ENCODE measurements at places on chromosomes 5 and 9. TPM values are rescaled to one million over a fixed set of nuclear protein-coding genes. Genes with fewer than 3 reads are reported as not detected.

Gene PCDHGA12
- total RNA-seq, result 0.09 TPM

DNA sequence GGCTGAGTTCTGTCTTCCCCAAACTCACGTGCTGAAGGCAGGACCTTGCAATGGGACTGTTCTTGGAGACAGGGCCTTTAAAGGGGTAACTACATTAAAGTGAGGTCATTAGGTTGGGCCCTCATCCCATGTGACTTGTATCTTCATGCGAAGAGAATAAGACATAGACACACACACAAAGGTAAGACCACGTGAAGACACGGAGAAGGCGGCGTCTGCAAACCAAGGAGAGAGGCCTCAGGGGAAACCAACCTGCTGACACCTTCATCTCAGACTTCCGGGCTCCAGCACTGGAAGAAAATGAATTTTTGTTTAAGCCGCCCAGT lies 50.7 kb upstream of the KCNMB1 start:
- DNase-seq, result no peak

- DNase-seq, result no peak
Observed at GRCh38 chr5:57432876-57433275, 49.7 kb downstream of the ACTBL2 start.

GRCh38 chr5:139900546-139901250 lies 105.1 kb downstream of the PSD2 start:
- no peak for DNase-seq

Gene BTNL9
- not detected for total RNA-seq

DNA sequence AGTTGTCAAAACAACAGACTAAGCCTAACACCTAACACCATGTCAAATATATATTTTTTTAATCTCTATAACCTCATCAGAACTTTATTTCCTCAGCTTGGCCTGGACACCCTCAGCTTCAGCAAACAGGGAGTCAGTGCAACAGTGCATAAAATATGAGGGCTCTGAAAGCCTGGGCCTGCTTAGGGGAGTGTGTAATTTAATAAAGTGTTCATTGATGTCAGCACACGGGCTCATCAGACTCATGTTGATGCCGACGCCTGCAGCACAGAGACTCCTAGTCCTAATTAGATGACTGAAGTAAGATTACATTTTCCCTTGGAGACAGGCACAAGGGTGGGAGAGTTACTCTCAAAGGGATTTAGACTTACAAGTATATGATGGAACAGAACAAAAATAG lies 37.8 kb downstream of the CDH10 start:
- no peak for DNase-seq

DNA sequence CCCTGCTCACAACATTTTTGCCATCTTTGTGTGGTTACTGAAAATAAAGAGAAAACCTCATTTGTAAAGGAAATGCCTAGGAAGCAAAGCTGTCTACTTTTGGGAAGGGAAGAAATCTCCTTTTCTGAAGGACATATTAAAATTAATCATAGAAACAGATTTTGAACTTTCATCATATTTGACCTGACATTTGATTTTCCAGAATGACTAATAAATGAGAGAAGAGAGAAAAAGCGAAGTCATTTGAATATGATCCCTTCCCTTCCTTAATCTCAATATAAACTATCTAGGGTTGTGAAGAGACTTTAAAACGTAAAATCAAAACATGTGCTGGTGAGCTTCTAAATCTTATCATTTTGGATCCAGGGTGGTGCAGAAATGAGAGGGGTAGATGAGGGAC lies 66.3 kb downstream of the FEM1C start:
- no peak for DNase-seq

Gene GLIPR2
- total RNA-seq, result 18.4 TPM

DNA sequence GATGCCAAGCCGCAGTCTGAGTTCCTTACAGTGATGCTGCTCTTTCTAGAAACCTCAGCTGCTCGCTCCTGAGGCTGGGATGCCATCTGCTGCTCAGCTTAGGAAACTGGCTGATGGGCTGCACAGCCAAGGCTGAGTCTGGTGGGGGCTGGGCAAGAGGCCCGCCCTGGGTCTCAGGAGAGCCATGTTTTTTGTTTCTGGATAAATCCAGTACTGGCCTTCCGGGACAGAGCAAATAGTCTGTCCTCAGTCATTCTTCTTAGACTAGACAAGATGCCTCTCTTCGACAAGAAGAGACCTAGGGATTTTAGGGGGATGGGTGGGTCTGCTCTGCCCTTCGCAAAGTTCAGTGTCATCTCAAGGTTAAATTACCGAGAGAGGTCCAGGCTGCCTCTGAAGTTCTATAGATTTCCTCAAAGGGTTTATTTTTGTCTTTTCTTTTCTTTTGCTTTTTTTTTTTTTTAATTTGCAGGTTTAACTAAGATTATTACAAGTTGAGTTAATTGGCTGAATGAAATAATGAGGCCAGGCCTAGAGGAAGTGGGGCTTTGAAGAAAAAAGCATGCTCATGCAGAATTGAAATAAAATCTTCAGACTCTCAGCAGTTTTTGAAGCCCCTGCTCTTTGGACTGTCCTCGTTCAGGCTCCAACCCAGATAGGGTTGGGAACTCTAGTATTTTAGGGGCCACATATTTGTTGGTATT lies 30.6 kb upstream of the MATR3 start:
- peak; percentile 87 for DNase-seq

DNA sequence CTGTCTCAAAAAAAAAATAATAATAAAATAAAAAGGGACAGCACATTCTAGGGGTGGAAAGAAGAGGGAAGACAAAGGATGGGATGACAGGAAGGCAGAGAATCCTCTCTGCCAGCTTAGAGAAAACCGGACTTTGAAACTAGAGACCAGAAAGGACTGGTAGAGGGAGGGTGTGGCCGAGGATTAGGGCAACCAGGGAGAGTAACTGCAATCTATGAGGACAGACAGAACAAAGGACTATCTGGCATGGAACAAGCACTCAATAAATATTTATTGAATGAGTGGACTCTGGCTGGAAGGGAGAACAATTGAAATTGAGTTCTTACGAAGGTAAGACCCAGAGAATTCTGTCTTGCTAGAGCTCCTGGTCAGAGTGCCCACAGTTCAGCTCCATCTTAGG lies 2.4 kb downstream of the GBA2 start:
- no peak for DNase-seq

DNA sequence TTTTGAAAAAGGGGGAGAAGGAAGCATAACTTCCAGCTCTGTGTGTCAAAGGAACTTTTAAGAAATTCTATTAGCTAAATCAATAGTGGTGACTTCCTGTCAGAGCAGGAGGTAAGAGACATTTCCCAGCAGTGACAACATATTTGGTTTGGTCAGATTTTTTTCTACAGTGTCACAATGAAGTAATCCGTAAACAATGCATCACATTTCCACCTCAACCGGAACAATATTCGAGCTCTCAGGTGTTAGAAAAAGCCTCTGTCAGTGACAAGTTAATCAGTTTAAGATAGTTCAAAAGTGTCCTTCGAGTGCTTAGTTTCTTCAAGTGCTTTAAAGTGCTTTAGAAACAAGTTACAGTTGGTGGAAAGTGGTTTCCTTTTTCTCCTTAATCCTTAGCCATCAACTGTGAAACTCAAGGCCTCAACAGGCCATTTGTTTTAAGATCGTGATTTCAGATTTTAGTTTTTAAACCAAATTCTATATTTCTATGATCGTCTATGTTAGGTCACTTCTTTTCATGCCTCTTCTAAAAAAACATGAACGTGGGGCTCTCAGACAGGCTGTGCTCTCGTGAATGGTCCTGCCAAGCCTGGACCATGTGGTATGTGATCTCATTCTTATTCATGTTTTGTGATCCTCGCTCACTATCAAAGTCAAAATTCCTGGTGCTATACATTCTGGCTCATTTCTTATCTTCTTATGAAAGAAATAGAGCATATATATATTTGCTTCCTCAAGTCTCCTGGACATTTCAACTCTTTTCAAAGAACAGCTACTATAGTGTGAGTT lies 181.9 kb upstream of the HMHB1 start:
- DNase-seq, result no peak

DNA sequence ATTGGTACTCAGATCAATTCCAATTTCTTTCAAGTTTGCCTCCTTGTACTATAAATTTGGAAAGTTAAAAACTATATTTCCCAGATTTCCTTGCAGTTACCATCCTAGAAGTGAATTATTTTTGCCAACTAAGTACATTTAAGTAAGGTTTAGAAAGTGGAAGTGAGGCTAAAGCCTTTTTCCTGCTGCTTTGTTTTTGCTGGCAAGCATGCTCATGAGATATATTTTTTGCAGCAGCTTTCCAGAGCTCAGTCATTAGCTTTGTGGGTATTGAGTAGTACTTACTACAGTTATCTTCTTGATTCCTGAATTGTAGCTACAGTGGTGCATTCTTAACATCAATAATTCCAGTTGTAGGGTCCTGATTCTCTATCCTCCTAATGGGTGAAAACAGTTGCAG lies 3.5 kb upstream of the BTF3 start:
- no peak for DNase-seq

Gene NMUR2
- not detected for total RNA-seq

DNA sequence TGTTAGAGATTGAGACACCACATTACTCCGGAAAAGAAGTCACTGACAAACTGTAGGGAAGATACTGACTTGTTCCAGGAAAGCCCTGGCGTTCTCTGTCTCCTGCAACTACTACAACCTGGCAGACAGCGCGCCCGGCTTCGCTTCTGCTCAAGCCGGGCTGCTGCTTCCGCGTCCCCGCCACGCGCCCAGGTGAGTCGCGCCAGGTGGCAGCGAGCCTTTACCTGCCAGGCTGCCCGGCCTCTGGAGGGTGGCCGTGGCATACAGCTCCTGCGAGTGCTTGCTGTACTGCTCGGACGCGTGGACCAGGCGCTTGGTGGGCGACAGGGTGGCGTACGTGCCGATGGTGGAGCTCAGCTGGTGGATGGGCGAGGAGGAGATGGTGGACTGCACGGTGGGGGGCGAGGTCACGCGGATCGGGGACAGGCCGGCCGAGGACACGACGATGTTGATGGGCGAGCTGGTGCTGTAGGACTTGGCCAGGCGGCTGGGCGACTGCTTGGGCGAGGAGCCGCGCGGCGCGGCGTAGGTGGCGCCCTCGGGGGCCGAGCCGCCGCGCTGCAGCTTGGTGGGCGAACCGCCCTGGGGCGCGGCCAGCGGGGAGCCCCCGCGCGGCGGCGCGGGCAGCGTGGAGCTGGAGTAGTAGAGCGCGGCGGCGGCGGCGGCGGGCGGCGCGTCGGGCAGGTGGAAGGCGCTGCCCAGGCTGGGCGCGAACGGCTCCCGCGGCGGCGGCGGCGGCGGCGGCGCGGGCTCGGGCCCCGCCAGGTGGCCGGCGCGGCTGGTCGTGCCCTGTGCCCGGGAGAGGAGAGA lies 519.6 kb downstream of the CTNND2 start:
- peak; percentile 13 for DNase-seq

DNA sequence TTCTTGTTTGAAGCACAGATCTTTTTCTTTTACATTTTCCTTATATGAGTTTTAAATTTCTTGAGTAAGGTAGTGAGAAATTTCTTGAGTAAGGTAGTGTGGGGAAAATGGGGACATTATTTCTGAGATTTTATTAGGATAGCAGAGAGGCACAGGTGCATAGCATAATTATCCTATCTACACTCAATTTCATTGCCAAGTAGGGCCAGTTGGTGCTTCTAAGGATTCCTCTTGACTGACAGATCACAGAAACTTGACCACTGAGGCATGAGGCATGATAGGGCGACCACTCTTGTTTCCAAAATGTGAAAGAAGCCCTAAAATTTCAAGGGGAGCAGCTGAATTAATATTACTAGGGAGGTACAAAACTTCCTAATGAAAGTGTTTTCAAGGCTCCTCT lies 31.4 kb upstream of the TMC1 start:
- no peak for DNase-seq

- DNase-seq, result no peak
Observed at GRCh38 chr5:116479776-116480675, 94.6 kb downstream of the SEMA6A start.

DNA sequence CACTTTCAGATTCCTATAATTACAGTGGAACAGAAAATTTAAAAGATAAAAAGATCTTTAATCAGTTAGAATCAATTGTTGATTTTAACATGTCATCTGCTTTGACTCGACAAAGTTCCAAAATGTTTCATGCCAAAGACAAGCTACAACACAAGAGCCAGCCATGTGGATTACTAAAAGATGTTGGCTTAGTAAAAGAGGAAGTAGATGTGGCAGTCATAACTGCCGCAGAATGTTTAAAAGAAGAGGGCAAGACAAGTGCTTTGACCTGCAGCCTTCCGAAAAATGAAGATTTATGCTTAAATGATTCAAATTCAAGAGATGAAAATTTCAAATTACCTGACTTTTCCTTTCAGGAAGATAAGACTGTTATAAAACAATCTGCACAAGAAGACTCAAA lies 29.5 kb downstream of the ZFYVE16 start:
- no peak for DNase-seq

DNA sequence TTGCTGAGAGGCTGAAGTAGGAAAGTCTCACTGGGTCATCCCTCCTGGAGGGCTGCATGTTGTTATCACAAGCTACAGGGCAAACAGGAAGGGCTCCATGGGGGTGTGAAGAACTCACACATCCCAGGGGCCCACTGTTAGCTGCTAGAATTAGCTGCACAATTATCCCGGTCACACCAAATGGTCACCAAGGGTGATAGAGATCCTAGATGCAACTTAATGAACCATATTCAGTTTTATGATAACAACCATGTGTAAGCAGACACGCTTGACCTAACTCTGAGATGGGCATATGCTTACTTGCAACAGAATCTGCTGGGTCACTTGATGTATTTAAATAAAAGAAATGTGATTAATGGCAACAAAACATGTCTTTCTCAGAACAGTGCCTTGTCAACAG lies 143.5 kb upstream of the C6 start:
- no peak for DNase-seq

Gene GRIN3A
- not detected for total RNA-seq

DNA sequence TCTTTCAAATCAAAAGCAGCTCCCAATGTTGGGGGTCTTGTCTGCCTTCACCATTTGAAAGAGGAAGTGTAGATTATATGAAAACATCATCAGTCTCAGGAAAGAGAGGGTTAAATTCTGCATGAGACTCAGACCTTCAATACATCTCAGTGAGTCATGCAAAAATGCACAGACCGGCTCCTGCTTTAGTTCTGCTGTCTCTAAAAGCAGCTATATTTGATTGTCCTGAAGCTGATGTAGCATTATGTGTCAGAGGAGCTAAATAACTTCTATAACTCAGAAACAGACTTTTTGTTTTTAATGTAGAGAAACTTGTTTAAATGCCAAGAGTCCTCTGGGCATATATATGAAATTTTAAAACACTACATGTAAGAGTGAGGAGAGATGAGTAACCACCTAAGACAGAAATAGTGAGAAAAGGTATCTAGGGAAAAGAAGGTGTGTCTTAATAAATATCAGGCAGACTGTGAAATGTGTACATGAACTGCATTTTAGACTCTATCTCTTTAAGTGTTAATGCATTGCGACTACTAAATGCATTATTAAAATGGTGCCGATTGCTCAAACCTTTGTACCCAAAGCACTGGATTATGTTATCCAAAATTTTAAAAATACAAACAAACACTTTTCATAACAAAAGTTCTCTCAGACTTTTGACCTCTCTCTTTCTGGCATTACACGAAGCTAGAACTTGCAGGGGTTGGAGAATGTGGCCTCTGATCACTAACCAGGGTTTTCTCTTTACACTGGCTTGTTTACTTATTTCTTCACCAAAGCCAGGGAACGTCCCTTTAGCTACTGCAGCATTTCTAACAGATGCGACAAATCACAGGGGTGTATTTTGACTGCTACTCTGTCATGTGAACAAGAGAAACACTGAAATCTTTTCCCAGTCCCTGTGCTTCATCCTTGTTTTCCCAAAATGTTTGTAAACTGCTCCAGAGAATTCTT lies 302.3 kb downstream of the ARL15 start:
- DNase-seq, result no peak
